ENCODE measurements at places on chromosomes 16 and 17.

DNA sequence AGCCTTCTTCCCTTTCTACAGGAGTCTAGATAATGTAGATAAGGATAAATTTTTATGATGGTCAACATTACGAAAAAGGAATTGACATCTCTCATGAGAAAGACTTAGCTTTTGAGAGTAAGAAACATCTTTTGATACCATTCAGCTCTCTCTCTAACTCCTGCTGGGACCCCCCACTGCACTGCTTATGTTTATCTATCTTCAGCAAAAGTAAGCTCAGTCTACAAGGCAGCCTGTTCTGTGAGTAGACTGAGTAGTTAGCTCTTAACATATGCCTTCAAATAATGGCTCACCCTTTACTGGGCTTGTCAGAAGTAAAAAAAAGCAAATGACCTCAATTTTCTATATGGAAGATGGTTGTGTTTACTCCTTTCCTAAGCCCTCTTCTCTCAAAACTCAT is 372.2 kb upstream of the CDH11 start:
- no peak for DNase-seq

- DNase-seq = no peak
Measured at GRCh38 chr17:65941356-65941899, 250.5 kb downstream of the CEP112 start.

DNA sequence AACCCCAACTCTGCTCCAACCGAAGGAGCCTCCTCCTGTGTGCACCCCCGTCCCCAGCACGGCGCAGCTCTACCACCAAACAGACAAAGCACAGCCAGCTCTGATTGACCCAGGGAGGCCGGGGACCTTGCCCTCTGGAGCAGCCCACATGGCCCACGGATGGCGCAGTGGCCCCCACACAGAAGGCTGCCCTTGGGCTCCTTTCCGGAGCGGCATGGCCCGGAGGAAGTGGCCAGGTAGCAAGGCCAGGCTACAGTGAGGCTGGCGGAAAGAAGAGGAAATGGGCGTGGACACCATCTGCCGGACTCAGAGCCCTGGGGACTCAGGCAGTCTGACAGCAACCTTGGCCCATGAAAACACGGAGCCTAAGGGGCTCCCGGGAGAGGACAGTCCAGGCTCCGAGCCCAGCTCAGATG is 19.9 kb upstream of the ZC3H18 start:
- no peak for DNase-seq

DNA sequence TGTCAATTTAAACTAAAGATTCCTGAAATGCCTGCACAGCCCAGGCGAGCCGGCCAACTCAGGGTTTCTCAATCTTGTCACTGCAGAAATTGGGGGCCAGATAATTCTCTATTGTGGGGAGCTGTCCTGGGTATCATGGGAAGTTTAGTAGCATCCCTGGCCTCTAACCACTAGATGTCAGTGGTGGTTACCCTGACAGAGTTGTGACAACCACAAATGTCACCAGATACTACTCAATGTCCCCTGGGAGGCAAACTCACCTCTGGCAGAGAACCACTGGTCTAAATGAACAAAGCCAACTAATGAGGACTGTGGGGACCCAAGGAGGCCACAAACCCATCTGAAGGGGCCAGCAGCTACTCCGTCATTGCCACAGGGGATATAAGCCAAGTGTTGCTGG is 90.9 kb downstream of the MYH11 start:
- DNase-seq = peak; percentile 40

DNA sequence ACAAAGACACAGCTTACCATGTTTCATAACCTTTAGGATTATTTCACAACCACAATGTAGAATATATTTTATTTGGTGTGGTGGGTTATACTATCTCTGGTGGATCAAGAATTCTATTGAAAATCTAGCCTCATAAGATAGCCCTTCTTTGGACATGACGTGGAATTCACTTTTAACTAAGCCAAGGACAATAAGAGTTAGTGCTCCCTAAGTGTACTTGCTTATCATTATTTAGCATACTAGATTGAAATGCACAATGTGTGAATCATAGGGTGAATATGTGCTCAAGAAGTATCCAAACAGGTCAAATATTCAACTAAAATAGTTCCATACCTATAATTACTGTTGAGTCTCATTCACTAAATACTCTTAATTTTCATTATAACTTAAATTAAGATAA is 1179.5 kb upstream of the GOT2 start:
- no peak for DNase-seq

- DNase-seq = no peak
Measured at GRCh38 chr17:30969989-30970830, 629 bp upstream of the RNF135 start.
